Vagina (tissue), 2 donors: ENCODE measurements at places on chromosomes 3 and 15.

- DNase-seq = no peak
Observed at GRCh38 chr3:25831578-25831977, 41.7 kb downstream of the OXSM start.

GRCh38 chr3:101281521-101282030 is 38.8 kb downstream of the IMPG2 start:
- DNase-seq = no peak

DNA sequence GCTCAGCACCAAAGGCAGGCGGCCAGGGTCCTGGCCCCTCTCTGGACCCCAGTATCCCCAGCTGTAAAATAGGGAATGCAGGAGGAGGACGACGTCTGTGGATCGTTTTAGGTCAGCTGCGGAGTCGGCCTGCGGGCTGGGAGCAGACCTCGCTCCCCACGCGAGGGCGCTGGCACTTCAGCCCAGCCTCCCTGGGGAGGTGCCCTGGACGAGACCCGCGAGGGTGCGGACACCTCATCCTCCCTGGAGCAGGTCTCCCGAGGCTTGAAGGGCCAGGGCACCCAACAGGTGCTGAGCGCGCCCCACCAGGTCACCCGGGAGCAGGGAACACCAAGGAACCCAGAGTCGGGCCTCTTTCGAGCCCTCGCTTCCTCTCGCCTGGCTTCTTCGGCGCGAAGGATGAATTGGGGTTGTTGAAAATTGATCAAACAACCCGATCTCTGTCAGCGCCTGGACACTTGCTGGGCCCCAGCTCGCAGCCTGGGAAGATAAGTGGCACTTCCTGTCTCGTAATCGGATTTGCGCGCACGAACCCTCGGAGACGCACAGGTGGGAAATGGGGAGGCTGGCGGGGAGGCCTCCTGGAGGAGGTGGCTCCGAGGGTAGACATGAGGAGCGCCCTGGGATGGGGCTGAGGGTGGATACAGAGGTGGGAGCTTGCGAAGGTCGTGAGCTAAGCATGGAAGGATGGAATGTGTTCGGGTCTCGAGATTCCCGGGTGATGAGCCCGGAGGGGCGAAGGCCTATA is 588 bp upstream of the VIPR1 start:
- peak; percentile 95 for DNase-seq

GRCh38 chr3:46946416-46946815 is 30.1 kb downstream of the CCDC12 start:
- DNase-seq = no peak

GRCh38 chr3:168121184-168122017 is 25.7 kb upstream of the GOLIM4 start:
- DNase-seq = no peak

GRCh38 chr3:9769012-9769411 is 735 bp downstream of the CAMK1 start:
- DNase-seq = no peak

DNA sequence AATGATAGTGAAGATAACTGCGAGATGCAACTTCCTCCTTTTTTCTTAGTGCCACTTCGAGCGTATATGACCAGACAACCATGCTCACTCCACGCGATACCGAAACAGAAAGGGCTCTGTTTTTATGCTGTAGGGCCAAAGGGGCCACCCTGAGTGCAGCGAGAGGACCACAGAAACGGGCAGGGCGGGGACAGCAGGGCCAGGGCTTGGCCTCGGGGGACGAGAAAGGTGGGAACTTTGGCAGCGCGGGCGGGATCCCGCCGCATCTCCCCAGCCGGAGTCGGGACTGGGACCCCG is 483 bp downstream of the VPS13C start:
- DNase-seq = no peak
